ENCODE measurements at places on chromosomes 16 and 17.

DNA sequence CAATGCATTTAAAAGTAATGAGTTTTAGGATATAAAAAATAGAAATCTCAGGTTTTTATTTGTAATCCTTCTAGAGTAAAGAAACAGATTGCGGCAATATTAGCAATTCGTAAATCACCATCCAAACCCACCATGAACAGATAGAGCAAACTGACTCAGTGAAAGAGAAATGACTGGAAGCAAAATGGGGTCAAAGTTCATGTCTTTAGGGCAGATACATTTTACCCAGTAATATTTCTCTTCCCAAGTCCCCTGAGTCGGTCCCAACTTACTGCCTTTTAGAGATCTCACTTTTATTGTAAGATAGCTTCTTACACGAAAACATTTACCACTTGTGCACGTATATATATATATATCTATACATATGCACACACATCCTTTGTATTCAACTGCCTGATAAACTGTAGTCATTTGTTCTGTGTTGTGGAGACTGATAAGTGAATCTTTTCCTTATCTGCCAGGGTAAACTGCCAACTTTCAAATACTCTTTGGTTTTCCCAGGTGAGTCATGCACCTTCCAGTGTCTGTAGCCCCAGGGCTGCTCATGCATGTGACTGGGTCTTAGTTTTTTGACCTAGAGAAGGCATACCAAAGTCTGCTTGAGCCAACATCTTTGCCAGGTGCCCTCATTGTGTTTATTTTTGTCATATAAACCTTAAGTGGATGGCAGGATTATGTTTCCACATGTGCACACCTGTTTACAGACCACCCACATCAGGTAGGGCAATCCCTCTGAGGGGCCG is 7.8 kb upstream of the IRF8 start:
- DNase-seq: peak; percentile 20

DNA sequence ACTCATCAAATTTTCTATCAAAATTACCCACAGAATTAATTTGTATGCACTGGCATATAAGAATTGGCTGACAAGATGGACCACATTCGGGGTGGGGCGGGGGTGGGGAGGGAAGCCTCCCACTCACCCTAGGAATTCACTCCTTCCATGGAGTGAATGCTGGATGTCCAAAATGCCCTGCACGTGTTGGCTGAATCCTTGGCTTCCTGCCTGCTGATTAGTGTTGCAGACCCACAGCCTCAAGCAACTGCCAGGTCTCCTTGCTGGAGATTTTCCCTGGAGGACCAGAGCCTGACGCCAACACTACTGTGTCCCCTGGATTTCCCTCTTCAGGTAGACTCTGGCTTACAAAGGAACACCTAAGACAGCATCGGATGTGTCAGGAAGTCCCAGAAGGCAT is 575.7 kb upstream of the CDH11 start:
- DNase-seq: no peak

DNA sequence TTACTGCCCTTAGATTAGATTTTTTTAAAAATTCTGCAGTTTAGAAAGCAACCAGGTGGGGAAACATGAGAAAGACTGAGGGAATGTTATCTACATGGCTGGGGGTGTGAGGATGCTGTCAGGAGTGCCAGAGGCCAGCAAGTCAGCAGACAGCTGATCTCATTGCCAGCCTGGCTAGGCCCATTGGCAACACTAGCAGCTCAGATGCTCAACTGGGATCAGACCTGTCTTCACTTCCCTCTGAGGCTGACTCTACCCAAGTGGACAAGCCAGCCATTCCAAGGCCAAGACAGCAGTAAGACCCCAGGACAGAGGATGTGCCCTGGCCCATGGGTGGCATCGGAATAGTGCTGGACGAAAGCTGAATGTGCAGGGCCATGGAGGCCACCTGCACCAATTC is 96.2 kb downstream of the TMEM132E start:
- no peak for DNase-seq

DNA sequence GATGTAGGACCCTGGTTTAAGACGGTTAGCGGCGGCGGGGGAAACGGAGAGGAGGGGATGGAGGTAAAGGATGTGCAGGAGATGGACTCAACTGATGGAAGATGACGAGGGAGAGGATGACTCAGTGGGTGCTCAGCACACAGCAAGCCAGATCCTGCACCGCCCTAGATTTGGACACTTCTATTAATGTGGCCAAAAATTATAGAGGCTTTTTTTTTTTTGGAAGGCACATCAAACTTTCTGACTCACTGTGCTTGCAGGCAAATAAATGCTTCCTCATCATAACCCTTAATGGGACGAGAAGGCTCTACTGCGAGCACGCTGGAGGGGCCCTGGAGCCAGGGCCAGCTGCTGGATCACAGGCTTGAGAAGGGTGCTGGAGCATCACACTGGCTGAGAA is 36.0 kb downstream of the RTN4RL1 start:
- DNase-seq: no peak

DNA sequence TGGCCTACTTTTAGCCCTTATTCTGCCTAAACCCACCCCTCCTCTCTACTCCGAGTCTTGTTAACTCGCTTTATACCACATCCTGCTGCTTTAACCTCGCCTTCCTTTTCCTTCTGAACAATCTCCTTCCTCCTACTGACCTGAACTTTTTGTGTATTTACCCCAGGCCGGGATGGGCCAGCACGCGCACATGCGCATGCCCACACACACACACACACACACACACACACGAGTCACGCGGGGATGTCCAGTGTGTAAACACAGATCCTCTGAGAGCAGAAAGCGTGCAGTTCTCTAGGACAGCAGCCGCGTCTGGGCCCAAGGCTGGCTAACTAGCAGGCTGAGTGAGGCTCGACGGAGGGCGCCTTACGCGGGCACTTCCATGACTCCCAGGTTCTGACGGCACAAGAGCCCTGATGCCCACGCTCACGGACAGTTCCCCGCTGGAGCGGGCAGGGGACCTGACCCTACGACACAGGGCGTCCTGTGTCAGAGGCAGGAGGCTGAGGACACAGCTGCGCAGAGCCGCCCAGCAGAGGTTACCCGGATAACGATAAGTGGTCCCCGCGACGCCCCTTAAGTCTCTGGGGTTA is 610 bp downstream of the PIK3R5 start:
- DNase-seq: peak; percentile 65

- DNase-seq: no peak
Observed at GRCh38 chr17:59753522-59754467, 46.3 kb downstream of the VMP1 start.

- no peak for DNase-seq
Observed at GRCh38 chr17:43212641-43213490, 1.2 kb downstream of the TMEM106A start.

DNA sequence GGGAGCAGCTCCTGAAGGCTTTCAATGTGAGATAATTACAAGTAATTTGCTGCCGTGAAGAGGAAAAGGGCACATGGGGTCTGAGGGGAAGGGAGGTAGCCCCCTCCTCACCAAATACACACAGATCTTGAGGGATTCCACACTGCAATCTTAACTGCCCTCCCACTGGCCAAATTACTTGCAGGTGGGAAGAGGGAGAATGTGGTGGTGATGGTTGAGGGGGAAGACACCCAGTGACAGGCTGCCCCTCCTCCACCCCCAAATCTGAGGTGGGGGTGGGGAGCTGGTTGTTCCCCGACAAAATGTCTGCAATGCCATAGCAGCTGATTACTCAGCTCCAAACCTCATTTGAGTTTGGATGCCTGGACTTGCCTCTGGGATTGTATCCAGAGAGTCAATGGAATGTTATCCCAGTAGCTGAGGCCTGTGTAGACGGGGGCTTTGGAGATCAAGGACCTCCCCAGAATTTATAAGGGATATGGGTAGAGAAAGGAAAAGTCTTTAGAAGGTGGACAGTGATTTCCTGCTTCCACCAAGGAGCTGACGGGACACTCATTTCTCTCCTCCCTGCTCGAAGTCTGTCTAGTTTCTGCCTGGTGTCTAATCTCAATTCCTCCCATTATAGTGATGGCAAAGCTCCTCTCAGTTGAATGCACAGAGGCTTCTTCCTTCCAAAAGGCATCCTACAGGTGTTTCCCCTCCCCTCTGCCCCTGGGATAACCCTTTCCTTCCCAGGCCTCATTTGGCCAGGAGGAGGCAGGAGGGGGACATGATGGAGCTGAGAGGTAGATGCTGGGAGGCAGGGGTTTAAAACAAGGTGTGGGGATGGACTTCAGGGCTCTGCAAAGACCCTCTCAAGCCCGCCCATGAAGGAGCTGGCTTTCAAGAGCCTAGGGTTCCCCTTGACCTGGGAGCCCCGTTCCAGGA is 8.7 kb downstream of the DLX4 start:
- no peak for DNase-seq

DNA sequence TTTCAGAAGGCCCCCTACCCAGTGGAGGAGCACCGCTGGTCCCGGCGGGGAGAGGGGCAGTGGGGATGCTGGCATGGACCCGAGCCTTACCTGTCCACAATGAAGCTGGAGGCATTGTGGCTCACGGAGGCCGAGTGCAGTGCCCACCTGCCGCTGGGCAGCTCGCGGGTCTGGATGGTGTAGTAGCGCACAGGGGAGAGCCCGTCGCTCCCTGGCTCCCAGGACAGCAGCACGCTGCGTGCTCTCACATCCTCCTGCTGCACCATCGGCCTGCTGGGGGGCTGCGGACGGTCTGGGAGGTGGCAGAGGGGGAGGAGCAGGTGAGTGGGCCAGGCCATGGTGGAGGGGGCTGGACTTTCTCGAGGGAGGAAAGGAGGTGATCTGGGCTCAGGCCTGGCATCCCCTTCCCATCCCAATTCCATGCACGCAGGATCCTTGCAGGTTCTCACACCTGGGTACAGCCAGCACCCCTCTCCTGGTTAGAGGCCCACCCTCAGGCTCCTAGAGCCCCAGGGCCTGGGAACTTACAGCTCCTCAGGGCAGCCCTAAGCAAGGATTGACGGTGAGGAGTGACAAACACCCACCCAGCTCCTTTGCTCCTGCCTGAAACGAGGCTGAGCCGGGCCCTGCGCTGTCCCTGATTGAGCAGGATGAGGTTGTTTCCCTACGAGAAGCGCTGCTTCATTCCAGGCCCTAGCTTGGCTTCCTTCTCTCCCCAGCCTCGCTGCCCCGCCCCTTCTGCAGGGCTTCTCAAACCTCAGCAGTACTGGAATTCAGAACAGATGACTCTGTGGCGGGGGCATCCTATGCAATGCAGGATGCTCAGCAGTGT is 76.2 kb upstream of the CDC42EP4 start:
- no peak for DNase-seq

DNA sequence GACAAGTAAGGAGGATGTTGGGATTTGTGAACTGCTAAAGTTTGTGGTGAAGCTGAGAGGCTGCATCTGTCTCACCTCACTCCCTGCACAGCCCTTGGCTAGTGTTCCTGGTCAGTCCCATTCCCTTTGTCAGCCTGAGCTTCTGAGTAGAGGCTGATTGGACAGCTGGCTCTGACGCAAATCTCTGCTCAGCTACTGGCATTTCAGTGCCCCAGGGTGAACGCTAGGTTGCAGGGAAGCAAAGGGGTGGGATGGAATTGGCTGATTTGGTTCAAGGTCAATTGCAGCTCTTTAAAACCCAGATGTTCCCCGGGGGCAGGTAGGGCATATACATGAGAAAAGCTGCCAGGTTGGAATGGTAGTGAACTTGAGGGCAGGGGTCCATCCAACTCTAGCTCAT is 23.1 kb upstream of the CNOT1 start:
- DNase-seq: no peak

DNA sequence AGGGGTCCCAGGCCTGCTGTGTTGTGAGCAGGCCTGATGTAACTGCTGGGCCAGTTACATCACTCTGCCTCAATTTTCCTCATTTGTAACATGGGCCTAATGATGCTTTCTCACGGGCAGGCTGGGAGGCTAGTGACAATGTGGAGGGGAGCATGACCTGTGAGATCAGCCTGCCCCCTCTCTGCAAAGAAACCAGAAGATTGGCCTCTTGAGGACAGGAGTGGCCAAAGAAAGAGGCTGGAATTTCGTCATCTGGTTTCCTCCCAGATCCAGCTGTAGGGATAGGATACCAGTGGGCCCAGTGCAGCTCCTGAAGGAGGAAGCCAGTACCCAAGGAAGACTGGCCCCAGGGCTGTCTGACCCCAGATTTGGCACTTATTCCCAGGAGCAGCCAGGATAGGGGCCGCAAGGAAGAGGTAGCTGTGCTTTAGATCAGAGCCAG is 615 bp upstream of the SREBF1 start:
- no peak for DNase-seq

GRCh38 chr16:10325783-10326543 is 59.9 kb upstream of the ATF7IP2 start:
- DNase-seq: no peak

DNA sequence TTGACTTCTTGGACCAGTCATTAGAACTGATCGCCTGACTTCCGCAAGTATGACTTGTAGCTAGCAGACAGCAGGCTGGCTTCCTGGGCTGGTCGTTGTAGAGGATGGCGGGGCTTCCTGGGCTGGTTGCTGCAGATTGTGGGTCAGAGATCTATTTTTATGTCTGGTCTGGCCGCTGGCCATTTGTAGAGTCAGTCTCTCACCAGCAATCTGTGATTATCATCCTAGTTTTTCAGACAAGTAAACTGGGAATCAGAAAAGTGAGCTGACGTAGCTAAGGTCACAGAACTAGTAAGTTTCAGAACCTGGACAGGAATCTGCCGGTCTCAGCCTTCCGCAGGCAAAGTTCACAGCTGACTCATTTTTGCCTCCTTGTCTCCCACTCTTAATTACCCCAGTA is 19.1 kb downstream of the GPR142 start:
- DNase-seq: no peak

GRCh38 chr17:5587438-5588032 is 3.2 kb upstream of the NLRP1 start:
- peak; percentile 45 for DNase-seq

DNA sequence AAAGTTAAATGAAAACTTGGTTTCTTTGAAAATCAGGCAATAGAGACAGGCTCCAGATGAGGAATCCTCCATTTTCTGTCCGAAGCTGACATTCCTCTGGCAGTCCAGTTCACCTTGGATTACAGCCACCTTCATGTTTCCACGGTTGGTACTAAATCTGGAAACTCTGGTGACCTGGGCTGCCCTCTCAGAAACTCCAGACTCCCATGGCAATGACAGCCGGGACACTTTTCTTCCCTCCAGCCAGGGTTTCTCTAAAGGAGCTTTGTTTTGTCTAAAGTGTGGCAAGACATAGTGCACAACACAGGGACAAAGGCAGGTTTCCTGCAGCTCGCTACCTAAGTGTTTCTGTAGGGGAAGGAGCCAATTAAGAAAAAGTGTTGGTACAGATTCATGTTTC is 36.0 kb downstream of the CLUAP1 start:
- DNase-seq: no peak

DNA sequence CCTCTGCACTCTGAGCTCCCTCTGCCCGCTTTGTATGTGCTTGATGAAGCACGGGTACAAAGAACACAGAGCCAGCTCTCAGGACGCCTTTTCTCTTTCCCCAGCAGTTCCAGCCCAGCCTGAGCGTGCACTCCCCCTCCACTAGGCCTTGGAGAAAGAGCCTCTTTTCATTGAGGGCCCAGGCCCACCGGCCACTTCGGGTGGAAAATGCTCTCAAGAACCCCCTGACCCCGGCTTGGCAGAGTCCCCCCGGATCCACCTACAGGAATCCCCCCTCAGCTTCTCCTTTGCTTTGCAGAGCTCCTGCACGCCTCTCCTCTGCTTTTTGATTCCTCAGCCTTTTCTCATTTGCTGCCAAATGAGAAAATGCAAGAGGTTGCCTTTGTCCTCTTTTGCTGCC is 30.2 kb downstream of the MRC2 start:
- no peak for DNase-seq
